ENCODE measurements at places on chromosomes 5 and 9. TPM values are rescaled to one million over a fixed set of nuclear protein-coding genes. Genes with fewer than 3 reads are reported as not detected.

- no peaks in the 10 kb centered on the region for H3K36me3 ChIP-seq
- no peak overlapping the region for H3K4me3 ChIP-seq
- DNase-seq, result no peak
- no peaks in the 10 kb centered on the region for H3K27me3 ChIP-seq
- peak overlapping the region; percentile 44 for H3K27ac ChIP-seq
- peaks cover 4% of the 10 kb centered on the region for H3K4me1 ChIP-seq
Observed at GRCh38 chr5:92641031-92641962, 939.7 kb downstream of the NR2F1-AS1 start.

- H3K36me3 ChIP-seq, result no peaks in the 10 kb centered on the region
- H3K27me3 ChIP-seq, result no peaks in the 10 kb centered on the region
- H3K27ac ChIP-seq, result no peak overlapping the region
- no peaks in the 10 kb centered on the region for H3K4me1 ChIP-seq
- DNase-seq, result no peak
- no peak overlapping the region for H3K4me3 ChIP-seq
Observed at GRCh38 chr5:149796030-149796429, 65.9 kb downstream of the PPARGC1B start.

Gene SHROOM1
- 62.0 TPM for polyA plus RNA-seq

DNA sequence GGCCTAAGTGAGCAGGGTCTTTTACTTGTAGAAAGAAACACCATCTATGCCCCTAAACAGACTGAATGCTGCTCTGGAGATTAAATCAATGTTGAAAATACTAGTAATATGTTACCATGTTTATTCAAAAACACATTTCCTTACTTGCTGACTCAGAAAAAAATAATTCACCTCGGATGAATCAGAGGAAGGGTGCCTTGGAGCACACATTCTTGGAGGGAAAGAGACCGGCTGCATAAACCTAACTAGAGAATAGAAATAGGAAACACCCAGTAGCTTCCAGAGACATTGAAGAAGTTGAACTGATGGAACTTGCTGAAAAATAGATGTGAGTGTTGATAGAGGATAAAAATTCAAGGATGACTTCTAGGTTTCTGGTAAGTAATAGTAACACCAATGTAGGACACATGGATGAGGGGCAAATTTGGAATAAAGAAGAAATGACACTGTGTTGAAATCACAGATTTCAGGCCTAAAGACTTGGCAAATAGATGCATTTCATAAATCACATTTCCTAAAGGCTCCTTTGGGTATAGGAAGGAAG, 76.9 kb upstream of the MINAR2 start:
- no peaks in the 10 kb centered on the region for H3K27me3 ChIP-seq
- H3K4me3 ChIP-seq, result no peak overlapping the region
- no peak overlapping the region for H3K27ac ChIP-seq
- no peaks in the 10 kb centered on the region for H3K36me3 ChIP-seq
- DNase-seq, result no peak

Gene PCDHB12
- 0.46 TPM for polyA plus RNA-seq

All from pancreas (tissue), 10 donors.